ENCODE measurements at places on chromosomes 6 and 20.

DNA sequence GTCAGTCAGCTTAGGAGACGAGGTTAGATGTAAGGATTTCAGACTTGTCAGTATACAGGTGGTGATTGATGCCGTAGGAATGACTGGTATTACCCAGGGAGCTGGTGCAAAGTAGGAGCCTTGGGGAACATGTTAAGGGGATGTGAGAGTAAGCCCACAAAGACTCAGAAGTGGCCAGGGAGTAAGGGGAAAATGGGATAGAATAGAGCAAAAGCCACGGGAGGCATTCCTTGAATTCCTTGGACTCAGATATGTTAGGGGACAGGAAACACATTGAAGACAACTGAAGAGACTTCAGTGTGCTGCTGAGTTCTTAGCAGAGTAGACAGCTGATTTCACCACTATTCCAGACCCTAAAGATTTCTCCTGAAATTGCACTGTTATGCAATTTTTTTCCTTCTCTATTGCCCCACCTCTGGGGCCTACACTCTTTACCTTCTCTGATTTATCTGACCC, 1.2 kb upstream of the ACAT2 start:
- DNase-seq = no peak

GRCh38 chr6:46914279-46914810, 7.4 kb downstream of the ADGRF5 start:
- DNase-seq = no peak

- no peak for DNase-seq
Measured at GRCh38 chr6:44249082-44249748, 2.3 kb downstream of the HSP90AB1 start.

- DNase-seq = no peak
Measured at GRCh38 chr20:46830886-46831632, 63.6 kb upstream of the EYA2 start.

GRCh38 chr6:145587334-145587733, 148.0 kb downstream of the EPM2A start:
- no peak for DNase-seq

DNA sequence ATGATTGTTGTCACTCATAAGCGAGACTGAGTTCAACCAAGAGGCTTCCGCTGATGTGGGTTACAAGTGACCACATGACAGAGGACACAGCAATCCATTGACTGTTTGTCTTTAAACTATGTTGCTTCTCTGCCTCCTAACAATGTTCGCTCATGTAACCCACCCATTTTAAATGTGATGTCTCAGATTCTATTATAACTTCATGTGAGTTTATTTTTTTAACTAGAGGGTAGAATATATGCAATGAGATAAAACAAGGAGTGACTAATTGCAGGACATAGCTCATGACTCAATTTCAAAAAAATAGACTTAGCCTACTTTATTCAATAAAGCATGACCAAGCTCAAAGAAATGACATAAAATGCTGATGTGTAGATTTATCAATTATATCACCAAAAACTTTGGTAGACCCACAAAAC, 119.2 kb upstream of the SASH1 start:
- no peak for DNase-seq

GRCh38 chr6:163344411-163344810, 70.1 kb upstream of the QKI start:
- no peak for DNase-seq

GRCh38 chr20:46914789-46915379, 20.2 kb downstream of the EYA2 start:
- DNase-seq = no peak

GRCh38 chr6:151400473-151400872, 9.1 kb upstream of the ZBTB2 start:
- DNase-seq = no peak
